Neural progenitor cell (in vitro differentiated cells): ENCODE measurements at places on chromosomes 13 and 19. TPM values are rescaled to one million over a fixed set of nuclear protein-coding genes. Genes with fewer than 3 reads are reported as not detected.

The RFPL4AL1 gene
- total RNA-seq: not detected in 2 replicates

GRCh38 chr13:36817996-36818803 is 822 bp upstream of the RFXAP start:
- no peak for DNase-seq

DNA sequence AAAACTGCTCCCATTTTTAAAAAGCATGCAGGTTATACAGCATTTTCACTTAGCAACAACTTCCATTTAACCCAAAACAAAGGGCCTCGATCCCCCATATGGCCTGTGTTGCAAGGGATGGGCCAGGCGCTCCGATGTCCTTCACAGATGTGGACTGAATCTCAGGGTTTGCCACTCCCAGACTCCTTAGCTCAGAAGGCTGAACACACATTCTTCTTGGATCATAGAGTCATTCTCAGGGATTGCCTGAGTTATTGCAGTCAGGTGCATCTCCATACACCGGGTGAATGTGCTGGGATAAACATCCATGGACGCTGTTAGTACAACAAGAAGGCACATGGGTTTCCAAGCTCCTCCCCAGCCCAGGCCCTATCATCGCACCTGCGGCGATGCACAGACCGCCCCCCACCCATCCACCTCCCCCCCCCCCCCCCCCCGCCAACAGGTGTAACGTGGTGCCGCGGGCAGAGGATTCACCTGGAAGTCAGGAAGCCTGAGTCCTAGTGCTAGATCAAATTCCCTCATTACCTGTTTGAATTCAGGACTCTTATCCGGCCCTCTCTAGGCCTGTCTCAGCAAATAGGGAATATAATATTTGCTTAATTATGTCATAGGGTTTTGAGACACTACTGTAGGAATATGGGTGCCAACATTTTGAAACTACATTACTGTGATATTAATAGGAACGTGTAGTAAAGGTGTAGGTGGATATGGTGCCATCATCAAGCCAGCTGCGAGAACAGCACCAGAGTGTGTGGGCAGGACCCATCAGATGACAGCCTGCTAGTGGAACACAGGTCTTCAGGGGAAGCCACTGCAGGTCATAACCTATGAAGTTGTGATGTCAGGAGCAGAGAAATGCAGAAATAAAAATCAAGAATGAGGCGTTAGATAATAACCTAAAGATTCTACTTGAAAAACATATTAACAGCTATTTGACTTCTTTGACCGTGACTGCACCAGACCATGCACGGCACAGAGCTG is 110.9 kb downstream of the SACS start:
- DNase-seq: no peak

GRCh38 chr19:21317821-21318220 is 11.4 kb downstream of the ZNF708 start:
- DNase-seq: no peak
